NCI-H2171 (cell line): ENCODE measurements at places on chromosomes 4 and X.

DNA sequence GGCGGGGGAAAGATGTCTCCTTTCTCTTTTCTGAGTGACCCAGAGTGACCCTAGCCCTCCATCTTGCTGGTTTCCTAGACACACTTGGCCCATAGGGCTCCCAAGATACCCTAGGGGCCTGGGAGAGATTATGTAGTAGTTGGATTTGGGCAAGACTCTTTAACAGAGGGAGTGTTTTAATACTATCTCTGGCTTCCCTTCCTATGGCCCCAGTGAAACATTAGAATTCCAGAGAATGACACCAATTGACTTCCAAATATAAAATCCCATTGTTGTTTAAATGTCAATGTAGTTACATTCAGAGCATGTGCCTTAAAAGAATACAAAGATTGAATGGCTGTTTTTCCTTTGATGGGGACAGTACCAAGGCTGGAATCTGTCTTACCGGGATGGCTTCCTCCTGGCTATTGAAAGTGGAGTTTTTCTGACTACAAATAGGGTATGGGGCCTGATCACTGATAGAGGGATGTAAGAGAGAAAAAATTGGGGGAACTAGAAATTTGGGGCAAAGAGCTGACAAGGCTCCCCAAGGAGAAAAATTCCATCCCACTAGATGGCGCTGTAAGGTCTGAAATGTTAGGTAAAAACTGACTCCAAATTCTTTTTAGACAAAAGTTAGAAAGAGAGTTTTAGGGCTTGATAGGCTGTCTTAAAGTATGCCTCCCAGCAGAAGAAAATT is 10.7 kb downstream of the TENT5D start:
- DNase-seq, result no peak

GRCh38 chr4:48570646-48571220 is 80.7 kb downstream of the ZAR1 start:
- DNase-seq, result no peak

GRCh38 chr4:11428899-11429698 is 405 bp upstream of the HS3ST1 start:
- peak; percentile 73 for DNase-seq

GRCh38 chr4:5416637-5417036 is 291.7 kb downstream of the EVC2 start:
- no peak for DNase-seq

- no peak for DNase-seq
Observed at GRCh38 chr4:113769744-113770143, 8.2 kb upstream of the CAMK2D start.

GRCh38 chr4:124590480-124590879 is 122.1 kb downstream of the ANKRD50 start:
- no peak for DNase-seq

DNA sequence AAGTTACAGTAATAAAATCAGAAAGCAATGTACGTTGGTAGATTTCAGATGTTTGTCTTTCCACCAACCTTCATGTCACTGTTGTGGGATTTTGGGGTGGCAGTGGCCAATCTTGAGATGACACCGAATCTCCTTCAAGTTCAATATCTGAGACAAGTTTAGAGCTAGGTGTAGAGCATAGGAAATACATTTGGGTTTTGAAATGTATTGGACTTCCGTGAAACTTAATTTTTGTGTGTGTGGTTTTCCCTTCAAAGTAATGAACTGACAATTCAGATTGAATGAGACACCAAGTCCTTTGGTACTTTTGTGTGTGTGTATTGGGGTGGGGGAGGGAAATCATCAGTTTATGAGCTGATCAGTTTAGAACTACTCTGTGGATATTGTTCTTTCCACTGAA is 1.8 kb downstream of the WDR44 start:
- no peak for DNase-seq

GRCh38 chrX:39899856-39900776 is 197.6 kb downstream of the BCOR start:
- DNase-seq, result no peak

DNA sequence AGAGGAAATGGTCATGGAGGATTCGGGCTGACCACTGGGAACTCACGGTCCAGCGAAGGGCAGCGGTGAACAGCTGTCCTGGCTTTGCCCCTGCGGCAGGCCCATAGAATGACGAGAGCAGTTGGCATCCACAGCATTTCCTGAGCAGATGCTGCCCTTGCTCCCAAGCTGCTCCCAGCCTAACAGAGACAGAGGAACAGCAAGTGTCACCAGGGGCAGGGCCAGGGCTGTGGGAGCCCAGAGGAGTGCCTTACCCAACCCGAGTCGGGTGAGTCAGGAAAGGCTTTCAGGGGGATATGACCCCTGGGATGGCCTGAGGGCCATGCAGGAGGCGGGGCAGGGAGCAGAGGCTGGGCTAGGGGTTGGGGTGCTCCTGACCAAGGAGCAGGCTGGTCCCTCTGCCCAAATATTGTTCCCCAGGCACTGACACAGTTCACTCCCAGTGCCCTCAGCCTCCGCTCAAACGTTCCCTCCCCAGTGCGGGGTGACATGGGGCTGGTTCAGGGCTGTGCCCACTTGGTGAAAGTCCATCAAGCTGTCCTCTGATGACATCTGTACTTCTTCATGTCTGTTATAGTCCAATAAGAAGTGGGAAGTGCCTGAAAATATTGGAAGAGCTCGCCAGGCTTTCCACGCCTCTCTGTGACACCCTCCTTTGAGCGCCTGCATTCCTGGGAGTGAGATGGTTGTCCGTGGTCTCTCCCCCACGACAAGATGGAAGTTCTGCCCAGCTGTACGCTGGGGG is 64.7 kb upstream of the GPR78 start:
- DNase-seq, result no peak

DNA sequence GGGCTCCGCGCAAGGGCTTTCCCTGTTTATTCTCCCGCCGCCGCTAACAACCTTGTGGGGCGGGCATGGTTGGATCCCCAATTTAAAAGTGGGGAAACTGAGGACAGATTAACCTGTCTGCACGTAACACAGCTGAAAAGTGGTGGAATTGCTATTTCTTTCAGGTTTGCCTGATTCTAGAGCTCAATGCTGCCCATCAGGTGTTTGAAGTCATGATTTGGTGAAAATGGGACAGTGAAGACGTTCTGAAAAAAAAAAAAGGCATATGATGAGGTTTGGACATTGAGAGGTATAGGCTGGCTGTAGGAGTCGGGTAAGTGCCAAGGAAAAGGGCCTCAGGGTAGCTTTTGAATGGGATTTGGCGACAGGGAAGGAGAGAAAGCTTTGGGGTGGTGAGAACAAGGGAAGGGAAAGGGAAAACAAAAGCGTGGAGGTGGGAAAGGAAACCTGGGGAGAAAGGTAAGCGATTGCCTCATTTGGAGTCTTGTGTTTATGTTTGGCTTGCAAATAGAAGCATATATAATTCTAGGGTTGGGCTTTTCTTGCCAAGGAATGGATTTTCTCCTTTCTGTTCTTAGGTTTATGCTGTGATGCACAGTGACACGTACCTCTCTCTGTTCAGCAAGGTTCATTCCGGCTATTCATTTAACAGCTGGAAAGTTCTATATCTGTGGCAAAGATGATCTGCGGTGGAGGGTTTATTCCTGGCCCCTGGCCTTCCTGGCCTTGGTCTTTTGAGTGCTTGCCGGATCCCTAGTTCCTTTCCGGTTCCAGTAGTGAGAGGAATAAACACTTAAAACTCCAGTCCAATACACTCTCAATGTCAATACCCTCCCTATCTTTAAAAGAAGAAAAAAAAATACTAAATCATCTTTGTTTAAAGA is 2.4 kb upstream of the STIM2 start:
- DNase-seq, result no peak

- no peak for DNase-seq
Observed at GRCh38 chrX:42097486-42097885, 174.1 kb upstream of the CASK start.

DNA sequence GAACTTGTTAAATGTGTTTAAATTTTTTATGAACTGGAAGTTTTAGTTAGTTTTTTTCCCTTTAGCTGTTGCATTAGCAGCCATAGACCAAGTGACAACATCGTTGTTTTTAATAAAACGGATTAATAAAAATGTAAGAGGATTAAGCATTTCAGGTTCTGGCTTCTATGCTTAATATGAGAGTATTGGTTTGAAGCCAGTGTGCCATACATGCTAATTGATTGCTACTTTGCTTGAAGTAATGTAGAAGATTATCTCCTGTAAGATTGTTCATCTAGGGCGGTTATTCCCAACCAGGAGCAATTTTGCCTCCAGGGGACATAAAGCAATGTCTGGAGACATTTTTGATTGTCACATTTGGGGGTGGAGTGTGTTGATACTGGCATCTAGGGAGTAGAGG is 54.3 kb downstream of the TLL1 start:
- no peak for DNase-seq

DNA sequence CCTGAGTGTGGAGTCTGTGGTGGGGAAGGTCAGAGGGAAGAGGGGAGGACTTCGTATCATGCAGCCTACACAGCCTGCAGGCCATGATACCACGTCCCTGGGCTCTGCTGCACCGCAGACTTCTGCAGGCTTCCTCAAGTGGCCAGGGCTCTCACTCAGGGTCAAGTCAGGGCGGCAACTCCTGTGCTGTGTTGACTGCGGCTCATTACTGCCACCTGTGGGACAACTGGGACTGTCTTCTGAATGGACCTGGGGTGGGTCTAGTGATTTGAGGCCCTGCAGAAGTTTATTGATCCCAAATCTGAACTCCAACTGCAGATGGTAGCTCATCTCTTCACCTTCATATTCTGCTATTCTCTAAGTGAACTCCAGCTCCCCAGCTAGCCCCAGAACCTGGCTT is 167.1 kb downstream of the NSUN7 start:
- no peak for DNase-seq

DNA sequence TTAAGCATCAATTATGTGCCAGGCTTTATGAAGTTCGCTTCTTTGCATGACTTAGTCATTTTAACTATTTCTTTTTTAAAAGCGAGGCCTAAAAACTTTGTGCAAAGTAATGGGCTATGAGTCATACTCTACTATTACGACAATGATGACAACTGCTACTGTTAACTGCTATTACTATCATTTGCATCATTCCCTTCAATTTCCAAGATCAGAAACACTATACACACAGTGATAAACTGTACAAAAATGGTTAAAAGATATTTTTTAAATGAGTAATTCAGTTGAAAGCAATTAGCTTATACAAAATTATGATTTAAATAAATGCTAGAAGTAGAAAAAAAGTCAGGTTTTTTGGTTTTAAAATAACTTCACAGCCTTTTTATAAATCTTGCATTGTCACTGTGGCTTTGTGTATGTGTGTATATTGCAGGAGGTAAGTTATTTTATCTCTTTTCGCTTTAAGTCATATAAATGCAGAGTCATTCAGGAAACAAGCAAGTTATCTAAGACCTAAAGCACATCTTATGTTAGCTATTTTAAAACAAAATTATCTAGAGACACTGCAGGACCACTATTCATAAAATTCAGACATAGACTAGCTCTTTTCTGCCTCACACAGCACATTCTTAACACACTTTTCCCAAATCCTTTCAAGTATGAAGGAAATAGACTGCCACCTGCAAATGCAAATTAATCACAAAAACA is 18.5 kb upstream of the CXCL3 start:
- no peak for DNase-seq

DNA sequence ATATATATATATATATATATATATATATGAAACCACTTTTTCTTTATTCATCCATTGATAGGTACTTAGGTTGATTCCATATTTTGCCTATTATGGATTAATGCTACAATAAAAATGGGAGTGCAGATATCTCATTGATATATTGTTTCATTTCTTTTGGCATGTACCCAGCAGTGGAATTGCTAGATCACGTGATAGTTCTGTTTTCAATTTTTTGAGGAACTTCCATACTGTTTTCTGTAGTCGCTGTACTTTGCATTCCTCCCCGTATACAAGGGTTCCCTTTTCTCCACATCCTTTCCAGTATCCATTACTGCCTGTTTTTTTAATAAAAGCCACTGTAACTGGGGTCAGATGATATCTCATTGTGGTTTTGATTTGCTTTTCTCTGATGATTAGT is 124.6 kb downstream of the GABRB1 start:
- no peak for DNase-seq

DNA sequence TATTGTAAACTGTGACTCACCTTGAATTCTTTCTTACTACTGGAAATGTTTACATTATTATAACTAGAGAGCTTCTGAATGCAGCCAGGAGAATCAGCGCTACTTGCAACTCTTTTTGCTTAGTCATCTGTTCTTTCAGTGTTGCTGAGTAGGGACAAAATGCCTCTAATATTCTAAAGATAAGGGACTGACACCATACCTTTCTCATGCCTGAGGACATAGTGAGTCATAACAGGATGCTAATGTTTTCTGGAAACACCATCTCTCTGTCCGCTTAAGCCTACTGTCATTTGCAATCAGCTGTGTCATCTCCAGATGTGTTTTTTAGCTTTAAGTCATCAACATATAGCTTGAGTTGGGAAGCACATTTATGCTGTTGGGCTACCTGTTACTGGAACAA is 108.3 kb downstream of the QRFPR start:
- no peak for DNase-seq

- DNase-seq, result no peak
Observed at GRCh38 chr4:40924096-40924792, 174.5 kb downstream of the NSUN7 start.

GRCh38 chrX:37348231-37348970 is 763 bp upstream of the PRRG1 start:
- DNase-seq, result no peak

- DNase-seq, result peak; percentile 1
Observed at GRCh38 chrX:129606918-129607317, 47.8 kb downstream of the APLN start.

DNA sequence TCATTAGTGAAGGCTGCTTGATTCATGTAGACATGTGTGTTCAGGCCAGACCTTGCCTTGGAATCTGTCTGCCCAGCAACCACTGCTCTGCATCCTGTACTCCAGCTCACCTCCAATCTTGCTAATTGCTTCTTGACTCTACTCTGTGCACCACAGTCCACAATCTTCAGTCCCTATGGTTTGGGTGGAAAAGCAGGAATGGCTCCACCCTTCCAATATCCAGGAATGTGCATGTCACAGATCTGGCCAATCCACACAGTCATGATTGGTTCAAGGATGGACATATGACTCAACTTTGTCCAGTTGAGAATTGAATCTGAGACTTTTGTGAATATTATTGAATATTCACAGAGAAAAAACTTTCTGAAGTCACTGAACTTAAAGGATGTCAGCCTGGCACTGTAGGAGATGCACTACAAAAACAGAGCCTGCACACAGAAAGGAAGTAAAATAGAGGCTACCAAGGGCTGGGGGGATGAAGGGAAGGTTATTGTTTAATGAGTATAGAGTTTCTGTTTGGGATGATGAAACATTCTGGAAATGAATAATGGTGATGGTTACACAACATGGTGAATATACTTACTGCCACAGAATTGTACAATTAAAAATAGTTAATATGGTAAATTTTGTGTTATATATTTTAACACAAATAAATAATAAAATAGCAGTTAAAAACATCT is 161.3 kb upstream of the USP38 start:
- no peak for DNase-seq

DNA sequence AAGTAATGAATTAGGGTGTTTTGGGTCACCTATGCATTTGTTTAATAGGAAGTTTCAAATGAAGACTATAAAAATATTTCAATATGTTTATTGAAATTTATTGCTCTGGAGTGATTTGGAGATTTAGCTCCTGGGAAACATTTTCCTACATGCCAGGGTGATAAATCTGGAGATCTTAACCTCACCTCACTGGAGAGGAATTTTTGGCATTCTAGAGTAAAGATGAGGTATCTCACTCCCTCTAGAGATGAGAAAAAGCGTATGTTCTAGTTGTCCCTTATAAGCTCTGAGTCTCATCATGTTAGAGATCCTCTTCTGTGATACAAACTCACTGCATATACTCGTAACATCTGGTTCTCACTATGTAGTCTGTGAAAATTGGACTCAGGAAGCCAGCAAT is 219.0 kb downstream of the KLHL4 start:
- no peak for DNase-seq

GRCh38 chrX:77975755-77976154 is 6.3 kb upstream of the PGAM4 start:
- DNase-seq, result no peak

GRCh38 chr4:151199319-151200190 is 77.4 kb upstream of the PRSS48 start:
- DNase-seq, result no peak
